ENCODE measurements at places on chromosomes 7 and 10.

DNA sequence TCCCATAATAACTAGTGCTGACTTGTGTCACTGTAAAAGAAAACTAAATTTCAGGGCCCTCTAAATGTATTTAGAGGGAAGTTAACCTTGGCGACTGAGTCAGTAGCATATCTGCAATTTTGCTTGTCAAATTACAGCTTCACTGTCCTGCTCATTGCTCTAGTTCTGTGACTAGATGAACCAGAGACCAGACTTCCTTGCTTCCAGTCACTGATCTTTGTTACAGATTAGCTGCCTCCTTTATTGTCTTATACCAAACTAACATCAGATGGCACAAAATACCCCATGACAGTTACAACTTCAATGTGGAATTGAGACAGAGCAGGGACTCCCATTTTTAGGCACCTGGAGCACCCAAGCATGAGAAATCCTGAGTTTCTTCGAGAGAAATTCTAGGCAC is 79.9 kb upstream of the POM121L12 start:
- DNase-seq = no peak

DNA sequence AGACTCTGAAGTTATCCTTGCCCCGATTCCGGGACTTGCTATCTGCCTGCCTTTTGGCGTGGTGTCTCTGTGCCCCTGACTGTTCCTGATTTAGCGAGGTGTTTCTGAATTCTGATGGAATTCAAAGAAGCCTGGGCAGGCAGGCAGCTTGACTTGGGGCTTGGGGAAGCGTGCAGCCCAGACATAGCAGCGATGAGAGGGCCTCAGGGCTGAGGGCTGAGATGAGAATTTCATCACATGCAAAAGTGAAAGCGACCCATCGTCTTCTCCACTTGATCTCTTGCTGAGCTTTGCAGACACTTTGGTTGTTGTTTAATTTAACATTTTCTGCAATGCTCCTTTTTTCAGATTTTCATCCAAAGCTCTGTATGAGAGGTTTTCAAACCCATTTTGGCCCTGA is 57.8 kb downstream of the TCF7L2 start:
- no peak for DNase-seq

GRCh38 chr10:22341190-22341925 is 3.9 kb upstream of the SPAG6 start:
- DNase-seq = no peak

GRCh38 chr7:76513817-76514799 is 3.8 kb downstream of the UPK3B start:
- no peak for DNase-seq

- DNase-seq = no peak
Observed at GRCh38 chr7:30321089-30321881, 36.9 kb downstream of the ZNRF2 start.

Measured in smooth muscle cell of the brain vasculature (primary cell).